Activated T-helper 17 cell treated with anti-CD3 and anti-CD28 coated beads, Interleukin-2, amount 50 U/mL, for 72 hours (primary cell): ENCODE measurements at places on chromosomes 13 and 19. TPM values are rescaled to one million over a fixed set of nuclear protein-coding genes. Genes with fewer than 3 reads are reported as not detected.

DNA sequence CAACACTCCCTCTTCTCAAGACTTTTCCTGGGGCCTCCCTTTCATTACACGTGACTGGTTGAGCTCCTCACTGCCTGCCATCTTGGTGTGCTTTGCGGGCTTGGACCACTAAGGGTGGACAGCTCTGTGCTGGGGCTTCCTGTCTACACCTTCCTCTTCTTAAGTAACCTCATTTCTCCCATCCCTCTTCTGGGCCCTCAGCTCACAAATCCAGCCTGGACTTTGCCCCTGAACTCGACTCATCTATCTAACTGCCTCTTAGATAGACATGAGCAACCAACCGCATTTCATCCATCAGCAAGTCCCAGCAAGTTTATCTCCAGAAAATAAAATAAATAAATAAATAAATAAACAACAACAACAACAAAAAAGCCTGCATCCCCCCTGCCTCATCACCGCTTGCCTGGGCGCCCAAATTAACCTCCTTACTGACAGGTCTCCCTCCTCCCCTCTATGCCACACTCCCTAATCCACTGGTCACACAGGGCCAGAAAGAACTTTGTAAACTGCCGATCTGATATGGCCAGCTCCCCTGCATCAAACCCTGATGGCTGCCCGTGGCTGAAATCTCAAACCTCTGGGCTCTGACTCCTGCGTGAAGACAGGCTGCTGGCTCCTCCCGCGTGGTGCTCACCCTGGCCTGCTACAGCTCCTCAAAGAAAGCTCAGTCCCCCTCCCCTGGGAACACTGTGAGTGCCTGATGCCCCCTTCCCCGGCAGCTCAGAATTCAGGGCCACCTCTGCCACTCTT is 7.8 kb downstream of the ISOC2 start:
- ATAC-seq, result no peak

GRCh38 chr19:2259336-2259735 is 3.1 kb upstream of the JSRP1 start:
- ATAC-seq, result peak; percentile 12

- no peak for ATAC-seq
These were observed 278.8 kb downstream of the SLITRK6 start for GRCh38 chr13:85520445-85520844.

The CPAMD8 gene
- total RNA-seq, result 6.5 TPM

The KLK8 gene
- total RNA-seq, result not detected

- ATAC-seq, result no peak
These were observed 78.1 kb upstream of the PCDH9 start for GRCh38 chr13:67308004-67308772.

DNA sequence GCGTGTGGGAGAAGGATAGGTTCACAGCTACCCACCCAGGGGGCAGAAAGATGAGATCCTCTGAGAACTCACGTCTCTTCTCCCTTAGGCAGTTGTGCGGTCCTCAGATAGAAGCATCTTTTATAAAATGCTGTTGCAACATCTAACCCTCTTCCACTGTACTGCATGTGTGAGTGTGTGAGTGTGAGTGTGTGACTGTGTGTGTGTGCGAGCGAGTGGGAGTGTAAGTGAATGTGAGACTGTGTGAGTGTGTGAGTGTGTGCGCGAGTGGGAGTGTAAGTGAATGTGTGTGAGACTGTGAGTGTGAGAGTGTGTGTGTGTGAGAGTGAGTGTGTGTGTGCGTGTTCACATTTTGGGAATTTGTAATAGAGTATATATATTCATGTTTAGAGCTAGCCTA is 55.6 kb upstream of the F7 start:
- no peak for ATAC-seq

GRCh38 chr13:85148009-85148408 is 651.2 kb downstream of the SLITRK6 start:
- ATAC-seq, result no peak

- ATAC-seq, result no peak
These were observed 44.8 kb upstream of the FNDC3A start for GRCh38 chr13:48930918-48931317.

The ZNF780A gene
- 25.3 TPM for total RNA-seq

GRCh38 chr13:101146101-101146898 is 270.0 kb downstream of the NALCN start:
- ATAC-seq, result no peak

The CCDC8 gene
- not detected for total RNA-seq

- no peak for ATAC-seq
These were observed 324.8 kb upstream of the PCDH9 start for GRCh38 chr13:67554746-67555452.

GRCh38 chr19:51750400-51751094 is 1.1 kb downstream of the FPR1 start:
- no peak for ATAC-seq

- no peak for ATAC-seq
These were observed 308.4 kb downstream of the FGF9 start for GRCh38 chr13:21979161-21979806.

The ALOX5AP gene
- total RNA-seq, result 62.5 TPM

- ATAC-seq, result no peak
These were observed 462 bp upstream of the MPHOSPH8 start for GRCh38 chr13:19632915-19633478.

GRCh38 chr13:24149246-24150032 is 11.1 kb upstream of the SPATA13 start:
- ATAC-seq, result no peak

GRCh38 chr13:48493066-48493765 is 39.7 kb downstream of the RCBTB2 start:
- peak; percentile 38 for ATAC-seq

GRCh38 chr13:67351909-67352308 is 121.8 kb upstream of the PCDH9 start:
- no peak for ATAC-seq

The TTC9B gene
- total RNA-seq, result 1.1 TPM

- no peak for ATAC-seq
These were observed 3.6 kb downstream of the CD37 start for GRCh38 chr19:49338691-49339300.

DNA sequence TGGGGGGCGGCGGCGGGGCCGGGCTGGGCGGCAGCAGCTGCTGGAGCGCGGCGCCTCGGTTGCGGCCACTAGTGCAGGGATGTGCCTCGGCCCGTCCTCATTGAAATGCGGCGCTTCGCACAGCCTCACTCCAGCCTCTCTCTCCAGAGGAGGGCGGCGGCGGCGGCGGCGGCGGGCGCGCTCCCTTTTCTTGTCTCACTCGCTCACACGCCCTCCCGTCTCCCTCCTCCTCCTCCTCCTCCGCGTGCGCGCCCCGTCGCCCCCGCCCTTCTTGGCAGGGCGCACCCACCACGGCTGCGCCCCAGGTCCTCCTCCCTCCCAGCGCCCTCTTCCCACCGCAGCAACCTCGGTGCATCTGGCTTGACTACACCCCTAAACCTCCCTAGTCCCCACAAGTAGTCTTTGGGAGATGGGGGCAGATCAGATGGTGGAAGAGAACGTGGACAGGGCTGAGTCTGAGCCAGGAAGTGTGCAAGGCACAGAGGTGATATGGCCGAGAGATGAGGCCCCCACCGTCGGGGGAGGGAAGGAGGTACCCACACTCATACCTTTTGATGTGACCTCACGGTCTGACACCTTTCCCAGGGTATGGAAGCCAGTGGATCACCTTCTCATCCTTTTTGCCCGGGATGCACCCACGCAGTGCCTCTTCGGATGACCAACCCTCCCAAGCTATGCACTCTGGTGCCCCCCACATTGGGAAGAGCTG is at the start of gene DCLK1:
DCLK1 (minus strand) TSS at position 161 of the 709 bp plus-strand sequence.
- ATAC-seq, result no peak

DNA sequence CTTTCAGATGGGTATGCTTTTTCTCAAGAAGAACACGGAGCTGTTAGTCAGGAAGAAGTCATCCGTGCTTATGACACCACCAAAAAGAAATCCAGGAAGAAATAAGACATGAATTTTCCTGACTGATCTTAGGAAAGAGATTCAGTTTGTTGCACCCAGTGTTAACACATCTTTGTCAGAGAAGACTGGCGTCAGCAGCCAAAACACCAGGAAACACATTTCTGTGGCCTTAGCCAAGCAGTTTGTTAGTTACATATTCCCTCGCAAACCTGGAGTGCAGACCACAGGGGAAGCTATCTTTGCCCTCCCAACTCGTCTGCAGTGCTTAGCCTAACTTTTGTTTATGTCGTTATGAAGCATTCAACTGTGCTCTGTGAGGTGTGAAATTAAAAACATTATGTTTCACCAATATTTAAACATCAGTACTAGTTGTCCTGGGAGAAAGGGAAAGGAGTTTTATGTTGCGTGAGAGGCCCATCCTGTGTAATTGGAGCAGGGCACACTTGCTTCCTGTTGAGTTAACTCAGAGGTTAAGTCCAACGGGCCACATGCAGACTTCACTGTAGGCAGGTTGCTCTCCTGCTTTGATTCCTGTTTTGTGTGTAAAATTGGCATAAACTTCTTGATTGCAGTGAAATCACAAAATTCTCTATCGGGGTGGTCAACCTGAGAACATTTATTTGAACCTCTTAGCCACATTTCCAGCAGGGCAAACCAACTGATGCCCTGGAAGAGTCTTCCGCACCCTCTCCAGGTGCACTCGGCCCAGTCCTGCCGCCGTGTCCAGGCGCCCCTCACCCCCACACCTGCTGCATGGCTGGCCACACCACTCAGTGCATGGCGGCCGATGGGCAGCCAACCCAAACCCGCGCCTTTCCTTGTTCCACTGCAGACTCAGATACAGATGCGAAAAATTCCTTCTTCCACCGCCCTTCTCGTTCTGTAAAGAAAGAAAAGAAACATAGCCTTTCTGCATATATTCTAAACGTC is 31.6 kb downstream of the SHISA2 start:
- no peak for ATAC-seq

- ATAC-seq, result no peak
These were observed 60.9 kb downstream of the ATP8A2 start for GRCh38 chr13:25432691-25433090.

- no peak for ATAC-seq
These were observed 230.0 kb downstream of the SHISA2 start for GRCh38 chr13:25821776-25822175.

The KPNA3 gene
- 20.3 TPM for total RNA-seq

The C19orf38 gene
- total RNA-seq, result 1.7 TPM

The ZNF442 gene
- 0.56 TPM for total RNA-seq

DNA sequence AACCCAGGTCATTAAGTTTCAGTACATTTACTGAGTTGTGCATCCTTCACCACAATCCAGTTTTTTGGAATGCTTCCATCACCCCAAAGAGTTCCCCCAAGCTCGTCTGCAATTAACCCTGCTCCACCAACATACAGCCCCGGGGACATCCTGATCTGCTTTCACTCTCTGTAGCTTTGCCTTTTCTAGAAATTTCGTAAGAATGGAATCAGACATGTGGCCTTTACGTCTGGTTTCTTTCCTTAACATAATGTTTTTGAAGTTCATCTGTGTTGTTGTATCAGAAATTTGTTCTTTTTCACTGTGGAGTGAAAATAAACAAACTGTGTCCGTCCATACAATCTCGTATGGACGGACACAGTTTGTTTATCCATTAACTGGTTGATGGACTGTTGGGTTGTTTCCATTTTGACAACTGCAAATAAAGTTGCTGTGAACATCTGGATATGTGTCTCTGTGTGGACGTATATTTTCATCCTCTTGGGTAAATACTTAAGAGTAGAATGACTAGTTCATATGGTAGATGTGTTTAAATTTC is 2.9 kb downstream of the KLHL26 start:
- ATAC-seq, result no peak

DNA sequence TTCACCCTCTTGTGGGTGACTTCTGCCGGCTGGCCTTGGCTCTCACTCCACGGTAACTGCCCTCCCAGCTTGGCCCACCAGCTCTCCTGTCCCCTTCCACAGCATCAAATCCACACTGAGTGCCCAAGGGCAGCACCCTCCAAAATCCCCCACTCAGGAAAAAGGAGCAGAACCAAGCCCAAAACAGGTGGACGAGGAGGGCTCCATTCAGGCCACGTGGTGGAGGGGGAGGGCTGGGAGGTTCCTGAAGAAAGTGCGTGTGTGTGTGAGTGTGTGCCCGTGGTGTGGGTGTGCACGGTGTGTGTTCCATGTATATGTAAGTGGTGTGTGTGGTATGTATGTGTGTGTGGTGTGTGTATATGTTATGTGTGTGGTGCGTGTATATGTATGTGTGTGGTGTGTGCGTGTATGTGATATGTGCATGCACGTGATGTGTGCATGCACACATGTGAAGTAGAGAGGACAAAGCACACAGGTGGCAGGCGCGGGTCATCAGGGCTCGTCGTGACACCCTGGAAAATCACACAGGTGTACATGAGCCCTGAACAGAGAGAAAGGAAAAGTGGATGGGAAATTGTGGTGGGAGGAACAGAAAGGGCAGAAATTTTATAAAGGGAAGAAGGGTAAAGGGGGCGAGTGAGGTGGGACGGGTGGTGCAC is 76.9 kb downstream of the COL4A1 start:
- no peak for ATAC-seq

DNA sequence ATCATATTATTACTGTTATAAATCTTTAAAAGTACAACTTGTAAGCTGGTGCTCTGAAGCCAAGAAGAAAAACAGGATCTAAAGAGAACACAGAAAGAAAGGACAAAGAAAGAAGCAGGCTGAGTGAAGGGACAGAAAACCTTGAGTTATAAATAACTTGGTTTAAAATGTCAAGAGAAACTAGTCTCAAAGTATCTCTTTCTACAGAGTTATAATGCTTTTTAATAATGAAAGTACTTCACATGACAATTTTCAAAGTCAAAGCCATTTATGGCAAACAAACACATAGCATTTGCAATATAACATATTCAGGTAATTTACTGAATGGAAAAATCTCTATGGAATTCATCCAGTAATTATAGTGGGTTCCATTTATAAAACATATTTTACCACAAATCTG is 33.4 kb downstream of the CAB39L start:
- ATAC-seq, result no peak

- no peak for ATAC-seq
These were observed 90.5 kb upstream of the ANKRD10 start for GRCh38 chr13:111005364-111005763.

DNA sequence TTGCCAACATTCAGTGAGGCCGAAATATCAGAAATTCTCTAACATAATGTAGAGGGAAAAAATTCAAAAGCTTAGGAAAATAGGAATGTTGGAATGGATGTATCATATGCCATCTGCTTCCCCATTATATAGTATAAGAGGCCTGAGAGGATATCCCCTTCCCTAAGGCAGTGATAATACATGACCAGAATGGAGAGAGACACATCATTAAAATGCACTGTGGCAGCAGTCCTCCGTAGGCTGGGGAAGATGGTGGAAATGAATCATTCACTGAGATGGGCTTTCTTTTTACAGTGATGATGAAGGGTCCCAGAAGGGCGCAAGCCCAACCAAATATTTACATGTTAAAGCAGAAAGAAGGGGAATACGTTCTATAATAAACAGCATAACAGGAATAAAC is 799.1 kb upstream of the SPRY2 start:
- no peak for ATAC-seq

DNA sequence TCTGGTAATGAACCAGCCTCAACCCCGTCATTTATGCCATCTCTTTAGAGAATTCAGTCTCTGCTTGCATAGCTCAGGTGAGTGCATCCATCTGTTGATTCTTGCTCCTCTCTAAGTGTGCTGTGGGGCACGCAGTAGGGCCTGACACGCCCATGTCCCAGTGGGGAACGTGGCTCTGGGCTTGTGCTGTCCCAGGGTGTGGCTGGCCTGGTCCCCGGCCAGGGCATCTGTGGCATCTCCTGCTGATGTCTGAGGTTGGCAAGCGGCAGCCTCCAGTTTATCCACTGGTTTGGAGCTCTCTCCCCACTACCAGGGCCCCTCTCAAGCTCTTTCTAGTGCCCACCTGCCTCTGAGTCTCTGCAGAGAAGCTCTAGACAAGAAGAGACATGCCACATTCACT is 146.6 kb upstream of the GJB6 start:
- no peak for ATAC-seq
